ENCODE measurements at places on chromosomes 2 and 18. TPM values are rescaled to one million over a fixed set of nuclear protein-coding genes. Genes with fewer than 3 reads are reported as not detected.

DNA sequence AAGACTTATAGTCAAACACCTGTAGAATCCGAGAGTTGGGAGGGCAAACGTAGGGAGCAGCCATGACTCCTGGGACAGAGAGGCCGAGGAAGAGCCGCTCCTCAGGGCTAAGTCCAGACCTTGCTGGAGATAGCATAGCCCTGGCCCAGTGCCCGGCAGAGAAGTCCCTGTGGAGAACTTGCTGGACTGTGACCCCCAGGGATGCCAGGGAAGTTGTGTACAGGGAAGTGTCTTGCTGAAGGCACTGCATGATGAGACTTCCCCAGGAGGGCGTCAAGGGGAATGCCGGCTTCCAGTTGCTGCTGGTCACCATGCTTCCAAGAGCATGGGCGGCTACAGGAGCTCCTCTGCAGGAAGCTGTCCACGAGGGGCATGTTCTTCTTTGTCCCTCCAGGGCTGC is 8.6 kb upstream of the CNDP1 start:
- DNase-seq = no peak

- DNase-seq = no peak
These were observed 30.3 kb downstream of the RAB31 start for GRCh38 chr18:9738266-9738969.

The BMP10 gene
- not detected for total RNA-seq

DNA sequence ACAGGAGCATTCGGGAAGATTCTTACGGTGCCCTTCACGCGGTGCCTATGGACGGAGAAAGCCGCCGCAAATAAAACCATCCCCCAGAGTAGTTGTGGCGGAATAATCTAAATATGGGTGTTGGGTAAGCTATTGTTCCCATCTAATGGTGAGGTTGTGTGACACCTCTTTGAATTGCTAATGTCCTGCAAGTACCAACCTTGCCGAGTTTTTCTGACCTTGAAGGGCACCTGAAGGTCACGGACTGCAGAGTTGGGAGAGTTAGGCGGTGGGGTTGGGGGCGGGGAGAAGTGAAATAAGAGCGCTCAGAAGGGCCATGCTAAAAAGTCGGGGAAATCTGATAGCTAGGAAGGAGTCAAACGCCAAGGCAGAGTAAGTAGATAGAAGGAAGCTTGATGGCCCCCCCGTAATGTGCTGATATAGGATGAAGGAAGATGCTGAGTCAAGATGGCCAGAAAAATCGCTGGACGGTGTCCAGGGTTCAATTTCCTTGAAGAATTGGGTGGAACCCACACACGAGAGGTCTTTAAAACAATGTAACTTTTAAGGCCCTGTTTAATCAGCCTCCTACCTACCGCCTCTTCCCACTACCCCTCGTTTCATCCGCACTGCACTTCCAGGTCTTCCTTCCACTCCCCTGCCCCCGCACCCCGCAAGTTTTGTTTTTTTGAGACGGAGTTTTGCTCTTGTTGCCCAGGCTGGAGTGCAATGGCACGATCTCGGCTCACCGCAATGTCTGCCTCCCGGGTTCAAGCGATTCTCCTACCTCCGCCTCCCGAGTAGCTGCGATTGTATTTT is 600 bp downstream of the KATNAL2 start:
- peak; percentile 64 for DNase-seq

GRCh38 chr2:7795778-7796563 is 878.8 kb downstream of the RNF144A start:
- peak; percentile 45 for DNase-seq

DNA sequence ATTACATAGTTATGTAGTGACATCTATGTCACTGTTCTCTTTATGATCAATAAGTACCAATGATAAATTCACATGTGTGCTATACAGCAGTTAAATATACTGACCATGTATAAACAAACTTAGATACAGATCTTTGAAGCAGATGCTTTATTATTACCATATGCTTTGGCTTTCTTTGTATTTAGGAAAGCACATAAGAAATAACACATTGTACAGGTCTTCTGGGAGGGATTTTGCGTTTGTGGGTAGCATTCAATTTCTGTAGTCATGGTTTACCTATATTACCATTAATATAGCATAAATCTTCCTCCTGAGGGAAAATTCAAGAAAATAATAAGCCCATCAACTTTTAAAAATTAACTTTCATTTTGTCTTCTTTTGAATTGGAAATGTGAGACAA is 1.6 kb upstream of the PDE1A start:
- no peak for DNase-seq

DNA sequence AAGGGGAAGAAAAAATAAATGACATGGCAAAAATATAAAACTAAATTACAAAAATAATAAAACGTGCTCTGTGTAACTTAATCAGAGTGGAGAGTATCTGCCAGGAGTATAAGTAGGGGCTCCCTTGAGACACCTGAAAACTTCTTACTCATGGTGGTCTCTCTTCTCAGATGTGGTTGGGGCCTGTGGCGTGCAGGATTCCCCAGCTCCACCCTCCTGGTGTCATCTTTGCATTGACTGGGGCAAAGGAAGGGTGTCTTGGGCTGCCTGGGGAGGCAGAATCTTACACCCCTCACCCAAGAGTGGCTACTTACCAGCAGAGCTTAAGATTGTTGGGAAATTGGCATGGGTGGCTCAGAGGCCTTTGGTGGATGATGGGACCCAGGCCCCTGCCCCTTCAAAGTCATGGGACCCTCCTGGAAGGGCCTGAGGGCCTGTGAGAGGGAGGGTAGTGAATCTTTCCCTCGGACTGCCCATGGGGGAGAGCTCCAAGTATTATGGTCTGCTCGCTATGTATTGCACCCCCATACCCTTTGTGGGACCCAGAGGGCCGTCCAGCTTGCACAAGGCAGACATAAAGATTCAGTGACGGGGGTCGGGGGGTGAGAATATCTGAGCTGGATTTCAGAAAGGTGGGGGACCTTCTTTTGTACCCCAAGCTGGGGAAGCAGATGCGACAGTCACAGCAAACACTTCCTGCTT is 6.9 kb upstream of the TRAF3IP1 start:
- no peak for DNase-seq

The KHK gene
- total RNA-seq = not detected

GRCh38 chr2:201618744-201619662 is 24.3 kb downstream of the TMEM237 start:
- DNase-seq = peak; percentile 95

DNA sequence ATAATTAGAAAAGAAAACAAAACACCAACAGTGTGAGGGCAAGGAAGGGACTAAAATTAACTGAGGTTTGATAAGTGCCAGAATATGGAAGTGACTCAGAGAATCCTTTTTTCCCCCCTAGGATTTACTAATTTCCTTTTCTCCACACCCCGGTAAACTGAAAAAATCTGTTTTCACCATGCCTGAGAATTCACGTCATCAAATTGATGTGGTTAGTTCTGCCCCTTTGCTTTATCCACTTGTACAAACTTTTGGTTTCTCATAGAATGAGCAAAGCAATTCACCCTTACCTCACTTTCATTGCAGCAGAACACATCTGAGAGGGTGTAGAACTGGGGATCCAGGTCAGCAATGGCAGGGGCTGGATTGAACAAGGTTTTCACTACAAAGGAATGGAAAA is 57.8 kb downstream of the RBKS start:
- DNase-seq = peak; percentile 85

DNA sequence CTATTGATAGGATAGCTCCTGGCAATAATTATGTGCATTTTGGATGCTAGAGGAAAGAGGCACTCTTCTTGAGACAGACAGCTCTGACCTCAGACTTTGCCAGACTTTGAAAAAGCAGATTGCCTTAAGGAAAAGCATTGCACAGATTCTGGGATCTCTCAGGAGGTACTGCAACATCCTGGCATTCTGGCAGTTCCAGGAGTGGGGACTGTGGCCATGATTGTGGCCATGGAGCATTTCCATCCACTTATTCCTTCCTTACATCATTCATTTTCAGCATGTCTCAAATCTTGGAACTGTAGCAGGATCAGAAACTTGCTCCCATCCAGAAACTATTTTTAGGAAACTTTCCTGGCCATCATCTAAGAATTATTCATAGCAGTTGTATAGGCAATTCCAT is 144.9 kb upstream of the FOSL2 start:
- DNase-seq = no peak

Measured in GM23248 (cell line).